ENCODE measurements at places on chromosomes 3 and 15.

DNA sequence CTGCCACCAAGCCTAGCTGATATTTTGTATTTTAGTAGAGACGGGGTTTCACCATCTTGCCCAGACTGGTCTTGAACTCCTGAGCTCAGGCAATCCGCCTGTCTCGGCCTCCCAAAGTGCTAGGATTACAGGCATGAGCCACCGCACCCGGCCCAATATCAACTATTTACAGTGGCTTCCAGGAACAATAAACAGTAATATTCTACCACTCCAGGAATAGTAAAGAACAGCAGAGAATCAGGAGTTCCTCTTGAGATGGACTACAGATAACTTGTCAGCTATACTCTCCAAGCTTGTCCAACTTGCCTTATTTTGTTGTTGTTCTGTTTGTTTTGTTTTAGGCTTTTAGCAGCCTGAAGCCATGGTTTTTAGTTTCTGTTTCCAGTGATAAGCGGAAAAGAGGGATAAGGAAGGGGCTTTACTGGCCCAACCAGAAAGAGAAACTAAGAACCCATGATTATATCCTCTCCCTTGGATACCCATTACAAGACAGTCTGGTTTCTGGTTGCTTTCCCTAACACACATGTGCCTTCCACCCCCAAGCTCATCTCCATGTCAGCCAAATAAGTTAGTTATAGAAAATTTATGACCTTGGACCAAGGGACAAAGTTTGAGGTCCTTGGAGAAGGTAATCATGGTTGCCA, 36.7 kb downstream of the ARHGEF3 start:
- no peak for DNase-seq

- DNase-seq: no peak
Measured at GRCh38 chr3:51968170-51968775, 1.0 kb upstream of the PCBP4 start.

- no peak for DNase-seq
Measured at GRCh38 chr15:80450811-80451321, 46.7 kb downstream of the ARNT2 start.

DNA sequence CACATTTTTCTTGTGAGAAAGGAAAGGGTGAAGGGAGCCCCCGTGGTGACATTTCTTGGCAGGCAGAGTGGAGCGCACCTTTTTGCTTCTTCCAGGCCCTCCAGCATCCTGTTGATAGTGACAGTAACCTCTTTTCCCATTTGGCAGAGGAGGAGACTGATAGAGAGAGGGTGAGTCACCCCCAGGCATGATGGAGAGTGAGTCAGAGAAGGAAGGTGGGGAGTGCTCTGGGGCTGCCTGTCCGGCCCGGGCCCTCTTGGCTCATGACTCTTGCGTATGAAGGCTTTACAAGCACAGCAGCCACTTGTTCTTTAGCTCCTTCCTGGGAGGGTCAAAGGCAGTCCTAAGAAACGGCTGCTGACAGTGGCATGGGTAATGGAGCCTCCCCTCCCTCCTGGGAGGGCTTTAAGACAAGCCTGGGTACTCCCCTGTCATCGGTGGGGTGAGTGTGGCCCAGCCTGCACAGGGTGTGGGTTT, 16.0 kb downstream of the ANKRD63 start:
- no peak for DNase-seq

GRCh38 chr3:45724911-45725310, 35.7 kb downstream of the SACM1L start:
- no peak for DNase-seq

DNA sequence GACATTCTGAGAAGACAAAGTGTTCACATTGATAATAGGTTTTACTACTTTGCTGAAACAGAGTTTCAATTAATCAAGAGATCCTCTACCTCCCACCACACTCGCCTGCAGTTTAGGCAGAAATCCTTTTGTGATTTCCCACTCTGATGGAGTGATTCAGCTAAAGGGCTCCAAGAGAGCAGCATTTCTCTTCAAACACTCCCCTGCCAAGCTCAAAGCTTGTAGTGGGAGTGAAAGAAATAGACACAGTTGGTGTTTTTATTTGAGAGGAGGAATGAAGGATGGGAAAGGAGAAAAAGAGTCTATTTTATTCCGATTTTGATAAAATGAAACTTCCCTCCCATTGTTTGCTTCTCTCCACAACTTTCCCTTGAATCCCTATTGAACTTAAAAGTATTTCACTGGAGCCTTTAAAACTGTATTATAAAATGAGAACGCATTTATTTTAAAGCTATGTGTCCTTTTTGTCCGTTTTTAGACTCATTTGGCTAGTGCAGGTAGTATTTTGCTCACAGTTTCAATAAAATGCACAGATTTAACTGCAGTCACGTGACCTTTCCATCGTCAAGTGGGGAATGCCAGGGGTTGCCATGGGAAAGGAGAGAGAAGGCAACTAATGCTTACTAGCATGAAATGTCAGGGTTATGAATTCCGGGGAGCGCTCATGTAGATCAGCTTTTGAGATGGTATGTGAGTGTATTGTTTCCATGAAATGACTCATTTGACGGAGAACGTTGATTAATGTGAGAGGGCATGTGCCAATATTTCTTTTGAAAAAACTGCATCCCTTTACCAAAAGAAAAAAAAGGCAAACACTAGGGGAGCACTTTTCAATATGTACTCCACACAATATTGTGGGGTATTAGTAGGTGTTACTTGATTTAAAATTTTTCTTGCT, 7.7 kb upstream of the OSBPL11 start:
- peak; percentile 58 for DNase-seq

DNA sequence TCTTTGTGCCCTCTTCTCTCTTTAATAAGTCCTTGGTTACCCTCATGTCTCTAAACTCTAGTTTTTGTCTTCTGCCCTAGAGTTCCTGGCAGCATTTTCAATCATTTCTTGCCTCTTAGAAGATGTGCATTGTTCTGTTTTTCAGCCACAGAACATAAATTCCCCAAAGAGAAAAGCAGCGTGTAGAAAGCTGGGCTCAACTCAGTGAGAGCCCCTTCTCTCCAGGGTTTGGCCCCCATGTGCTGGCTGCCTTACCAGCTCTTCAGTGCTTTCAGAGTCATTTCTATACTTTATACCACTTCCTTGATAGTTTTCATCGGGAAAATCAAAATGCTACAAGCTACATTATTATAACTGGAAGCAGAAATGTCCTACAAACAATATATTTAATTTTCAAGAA, 369.1 kb upstream of the GRM7 start:
- no peak for DNase-seq

DNA sequence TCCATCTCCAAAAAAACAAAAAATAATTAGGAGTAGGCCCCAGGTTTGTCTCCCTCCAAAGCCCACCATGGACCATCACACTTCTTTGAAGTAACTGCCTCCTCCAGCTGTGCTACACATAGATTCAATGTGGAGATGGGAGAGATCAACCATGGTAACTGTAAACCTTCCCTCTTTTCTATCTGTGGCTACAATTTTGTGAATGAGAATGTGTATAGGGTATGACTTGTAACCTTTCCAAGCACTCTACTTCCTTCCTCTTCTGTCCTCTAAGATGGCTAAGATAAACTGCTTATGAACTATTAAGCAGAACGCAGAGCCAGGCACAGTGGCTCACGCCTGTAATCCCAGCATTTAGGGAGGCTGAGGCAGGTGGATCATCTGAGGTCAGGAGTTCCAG, 55.5 kb upstream of the ATP11B start:
- no peak for DNase-seq

DNA sequence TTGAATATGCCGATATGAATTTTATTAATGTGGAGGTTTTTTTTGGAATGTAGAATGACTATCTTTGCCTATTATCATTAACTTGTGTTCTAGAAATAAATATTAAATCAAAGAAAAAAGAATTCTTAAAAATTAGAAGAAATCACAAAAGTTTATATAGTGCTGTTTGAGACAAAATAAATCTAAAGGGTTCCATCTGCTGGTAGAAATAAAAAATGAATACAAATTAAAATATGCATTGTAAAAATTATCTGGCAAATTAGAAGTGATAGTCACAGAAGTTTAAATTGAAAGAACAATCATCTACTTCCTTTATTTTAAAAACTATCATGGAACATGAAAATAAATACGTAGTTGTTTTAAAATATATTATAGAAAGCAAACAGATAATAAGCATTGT, 22.7 kb upstream of the ZBTB20 start:
- no peak for DNase-seq

DNA sequence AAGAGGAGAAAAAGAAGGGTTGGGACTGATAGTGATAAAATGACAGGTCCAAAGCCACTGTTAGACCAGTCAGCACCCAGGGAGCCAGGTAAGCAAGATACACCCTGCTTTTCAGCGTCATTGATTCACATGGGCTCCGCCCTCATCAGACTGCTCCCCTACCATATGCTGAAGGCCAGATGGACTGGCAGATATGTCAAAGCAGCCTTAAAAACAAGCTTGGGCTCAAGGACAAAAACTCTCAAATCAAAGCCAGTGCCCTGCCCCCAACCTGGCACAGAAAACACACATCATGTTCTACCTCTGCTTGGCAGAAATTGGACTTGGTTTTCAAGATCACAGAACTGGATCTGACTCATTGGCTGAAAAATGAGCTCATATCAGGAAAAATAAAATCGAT, 33.4 kb downstream of the SH3BP5 start:
- no peak for DNase-seq

DNA sequence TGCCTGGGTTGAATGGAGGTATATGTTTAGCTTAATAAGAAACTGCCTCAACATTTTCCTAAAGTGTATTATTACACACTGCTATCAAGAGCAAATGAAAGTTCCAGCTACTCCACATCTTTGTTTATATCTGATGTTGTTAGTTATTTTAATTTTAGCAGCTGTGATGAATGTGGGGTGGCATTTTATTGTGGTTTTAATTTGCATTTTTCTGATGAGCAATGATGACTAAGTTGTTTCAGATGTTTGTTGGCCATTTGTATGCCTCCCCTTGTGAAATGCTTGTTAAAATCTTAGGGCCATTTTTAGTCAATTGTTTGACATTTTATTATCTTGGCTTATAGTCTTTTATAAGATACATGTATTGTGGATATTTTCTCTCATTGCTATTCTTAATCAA, 260.4 kb upstream of the SLCO3A1 start:
- DNase-seq: no peak

DNA sequence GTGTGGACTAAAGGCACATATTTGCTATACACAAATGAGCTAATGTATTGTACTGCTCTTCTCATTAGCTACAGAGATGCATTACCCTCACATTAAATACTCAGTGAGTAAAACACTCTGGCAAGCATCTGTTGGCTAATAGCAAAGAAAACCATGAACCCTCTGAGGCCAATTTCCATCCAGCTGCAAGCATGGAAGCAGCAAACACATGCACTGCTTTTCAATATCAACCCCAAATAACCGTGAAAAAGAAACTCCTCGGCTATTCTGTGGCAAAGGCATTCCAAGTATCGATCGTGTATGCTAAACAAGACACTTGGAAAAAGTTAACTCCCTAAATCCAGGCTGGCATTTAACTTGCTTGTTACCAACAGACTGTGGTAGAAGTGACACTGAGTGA, 67.0 kb downstream of the PEAK1 start:
- no peak for DNase-seq

DNA sequence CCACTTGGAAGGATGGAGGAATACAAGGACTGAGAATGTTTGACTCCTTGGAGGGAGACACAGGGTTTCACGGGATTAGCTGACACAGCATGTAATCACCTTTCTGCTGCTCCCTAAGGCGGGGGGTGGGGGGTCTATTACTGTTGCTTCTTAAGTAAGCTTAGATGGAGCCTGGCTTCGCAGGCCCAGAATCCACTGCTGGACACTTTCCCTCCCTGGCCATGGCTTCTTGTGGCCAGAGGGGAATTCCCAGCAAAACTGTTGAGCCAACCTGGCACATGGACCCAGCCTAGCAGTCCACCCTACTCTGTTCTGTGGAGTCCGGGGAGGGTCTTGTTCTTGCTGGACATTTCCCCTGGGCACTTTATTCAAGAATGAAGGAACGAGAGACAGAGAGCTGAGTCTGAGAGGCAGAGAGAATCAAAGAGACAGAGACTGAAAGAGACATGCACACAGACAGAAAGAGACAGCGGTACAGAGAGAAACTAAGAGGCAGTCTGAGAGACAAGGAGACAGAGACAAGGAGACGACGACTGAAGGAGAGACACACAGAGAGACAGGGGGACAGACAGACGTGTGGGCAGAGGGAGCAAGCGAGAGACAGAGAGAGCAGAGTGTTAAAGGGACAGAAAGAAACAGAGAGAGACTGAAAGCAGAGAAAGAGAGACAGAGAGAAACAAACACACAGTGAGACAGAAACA, 55.6 kb upstream of the DLG1 start:
- DNase-seq: no peak

DNA sequence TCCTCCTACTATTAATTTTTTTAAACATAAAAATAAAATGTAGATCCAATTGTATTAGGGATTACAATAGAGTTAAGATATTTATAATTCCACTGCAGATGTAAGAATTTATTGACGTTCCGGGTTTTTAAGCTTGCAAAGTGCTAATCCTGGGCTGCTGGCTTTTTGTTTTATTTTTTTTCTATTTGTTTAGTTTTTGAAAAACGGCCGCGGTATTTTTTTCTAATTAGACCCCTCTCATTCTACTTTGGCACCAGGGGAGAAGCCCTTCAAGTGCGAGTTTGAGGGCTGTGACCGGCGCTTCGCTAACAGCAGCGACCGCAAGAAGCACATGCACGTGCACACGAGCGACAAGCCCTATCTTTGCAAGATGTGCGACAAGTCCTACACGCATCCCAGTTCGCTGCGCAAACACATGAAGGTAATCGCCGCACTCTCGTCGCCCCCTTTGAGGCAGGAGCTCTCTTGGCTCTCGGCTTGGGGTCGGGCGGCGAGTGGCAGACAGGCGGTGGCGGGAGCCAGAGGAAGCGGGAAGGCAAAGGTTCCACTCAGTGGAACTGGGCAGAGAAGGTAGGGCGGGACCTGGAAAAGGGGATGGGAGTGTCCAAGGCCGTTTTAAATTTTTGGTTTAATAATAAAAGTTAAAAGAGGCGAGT, 3.2 kb downstream of the ZIC1 start:
- no peak for DNase-seq

DNA sequence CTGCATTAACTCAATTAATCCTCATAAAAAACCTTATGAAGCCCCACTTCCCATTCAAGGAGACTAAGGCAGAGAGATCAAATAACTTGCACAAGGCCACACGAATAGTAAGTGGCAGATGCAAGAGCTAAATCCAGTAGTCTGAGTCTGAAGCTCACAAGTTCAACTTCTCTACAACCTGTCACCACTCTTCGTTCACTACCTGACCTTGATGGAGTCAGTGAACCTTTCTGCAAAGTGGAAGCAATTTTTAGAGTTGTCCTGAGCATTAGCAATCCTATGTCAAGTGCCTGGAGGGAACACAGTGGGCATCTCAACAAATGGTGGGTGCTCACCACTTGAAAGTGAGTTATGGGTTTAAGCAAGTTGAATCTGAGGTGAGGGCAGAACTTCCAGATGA, 2.1 kb upstream of the SPINT1 start:
- DNase-seq: no peak

DNA sequence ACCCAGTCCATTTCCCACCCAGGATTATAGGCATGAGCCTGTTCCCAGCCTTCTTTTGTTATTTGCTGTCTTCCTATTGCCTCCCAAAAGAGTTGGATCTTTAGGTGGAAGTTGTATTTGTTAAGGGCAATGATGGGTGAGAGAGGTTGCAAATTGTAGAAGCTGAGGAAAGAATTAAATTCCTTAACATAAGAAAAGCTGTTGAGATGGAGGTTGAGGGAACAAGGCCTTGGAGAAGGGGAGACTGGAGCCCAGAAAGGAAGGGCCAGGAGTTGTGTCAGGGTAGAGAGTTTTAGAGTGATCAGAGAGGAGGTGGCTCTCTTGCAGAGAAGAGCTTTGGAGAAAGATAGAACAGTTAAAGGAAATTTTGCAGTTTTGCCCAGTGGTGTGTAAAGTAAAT, 46.8 kb downstream of the PLS1 start:
- DNase-seq: no peak

GRCh38 chr3:146781606-146782005, 176.5 kb upstream of the PLSCR5 start:
- DNase-seq: no peak

All from left renal pelvis (tissue), 4 donors.